ENCODE measurements at places on chromosomes 11 and 22.

GRCh38 chr11:2662430-2663299, 37.1 kb downstream of the KCNQ1OT1 start:
- no peak for DNase-seq

- peak; percentile 65 for DNase-seq
Measured at GRCh38 chr11:68312780-68313573, 586 bp downstream of the LRP5 start.

DNA sequence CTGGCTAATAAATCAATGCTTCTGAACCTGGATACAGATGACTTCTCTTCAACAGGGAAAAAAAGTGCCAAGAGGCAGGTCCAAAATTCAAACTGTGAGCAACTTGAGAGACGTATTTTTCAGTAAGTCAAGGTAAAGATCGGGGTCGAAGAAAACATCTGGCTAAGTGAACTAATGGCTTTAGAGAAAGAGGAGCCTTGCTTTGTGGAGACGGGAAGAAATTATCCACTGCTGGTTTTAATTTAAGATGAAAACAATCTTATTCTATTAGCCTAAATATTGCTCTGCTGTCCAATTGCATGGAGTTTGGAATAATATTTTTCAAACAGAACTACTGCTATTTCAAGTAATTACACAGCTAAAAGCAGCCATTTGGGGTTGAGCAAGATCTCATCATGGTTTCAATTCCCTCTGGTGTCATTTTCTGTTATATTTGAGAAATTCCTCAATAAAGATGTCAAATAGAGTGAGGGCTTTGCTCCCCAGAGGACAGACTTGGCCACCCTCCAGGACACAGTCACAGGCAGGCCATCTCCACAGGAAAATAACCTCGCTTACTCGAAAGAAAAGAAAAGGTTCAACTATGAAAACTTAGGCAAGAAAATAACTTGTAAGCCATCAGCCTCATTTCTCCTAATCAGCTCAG, 29.8 kb downstream of the SCUBE1 start:
- no peak for DNase-seq

- DNase-seq, result no peak
Measured at GRCh38 chr22:20112623-20113511, 3.0 kb upstream of the RANBP1 start.

DNA sequence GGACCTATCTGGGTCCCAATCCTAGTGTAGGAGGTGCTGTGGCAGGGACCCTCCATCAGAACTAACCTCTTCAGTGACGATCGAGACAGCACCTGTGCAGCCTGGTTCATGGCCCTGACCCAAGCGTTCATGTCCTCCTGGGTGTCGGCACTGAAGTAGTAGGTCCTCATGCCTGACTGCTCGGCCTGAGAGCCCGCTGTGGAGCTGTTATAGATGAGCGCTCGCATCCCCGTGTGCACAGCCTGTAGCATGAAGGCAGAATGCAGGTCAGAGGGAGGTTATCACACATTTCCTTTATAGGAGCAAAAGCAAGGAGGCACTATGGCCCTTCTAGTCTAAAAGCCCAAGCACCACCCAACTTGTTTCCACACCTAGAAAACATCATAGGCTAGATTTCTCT, 103.0 kb downstream of the C11orf58 start:
- no peak for DNase-seq

GRCh38 chr11:68956547-68957254, 24.1 kb downstream of the MRGPRD start:
- DNase-seq, result no peak

DNA sequence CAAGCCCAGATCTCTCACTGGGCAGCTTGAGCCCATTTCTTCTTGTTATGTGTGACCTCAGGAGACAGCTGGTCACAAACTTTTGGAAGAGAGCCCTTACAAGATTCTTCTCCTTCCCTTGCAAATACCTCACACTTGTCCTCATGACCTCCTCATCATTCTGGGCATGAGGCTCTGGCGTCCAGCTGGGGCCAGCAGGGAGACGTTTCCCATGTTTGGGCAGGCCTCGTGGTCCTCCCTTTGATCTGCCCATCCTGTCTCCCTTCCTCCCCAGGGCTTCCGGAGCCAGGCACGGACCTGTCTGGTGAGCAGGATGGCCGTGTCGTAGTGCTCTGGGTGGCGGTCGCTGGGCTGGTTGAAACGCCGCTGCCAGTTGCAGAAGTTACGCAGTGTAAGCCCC, 9.7 kb downstream of the ADAMTS8 start:
- no peak for DNase-seq

- DNase-seq, result no peak
Measured at GRCh38 chr11:132980670-132981069, 551.6 kb downstream of the OPCML start.

DNA sequence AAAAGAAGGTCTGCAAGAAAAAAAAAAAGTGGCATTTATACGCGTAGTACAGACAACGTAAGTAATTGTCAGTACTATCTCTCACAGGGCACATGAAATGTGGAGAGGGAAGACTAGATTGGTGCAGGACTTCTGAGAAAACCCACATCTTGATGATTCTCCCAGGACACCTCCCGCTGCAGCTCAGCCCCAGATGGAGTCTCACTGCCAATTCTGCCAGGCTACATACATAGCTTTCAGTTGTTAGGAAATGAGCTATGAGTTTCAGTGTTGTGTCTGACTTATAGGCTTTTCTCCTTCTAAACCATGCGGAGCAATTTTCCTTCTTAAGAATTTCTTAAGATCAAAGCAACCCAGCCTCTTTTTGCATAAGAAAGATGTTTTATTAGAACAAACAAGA, 9.6 kb downstream of the OR5A2 start:
- DNase-seq, result no peak

DNA sequence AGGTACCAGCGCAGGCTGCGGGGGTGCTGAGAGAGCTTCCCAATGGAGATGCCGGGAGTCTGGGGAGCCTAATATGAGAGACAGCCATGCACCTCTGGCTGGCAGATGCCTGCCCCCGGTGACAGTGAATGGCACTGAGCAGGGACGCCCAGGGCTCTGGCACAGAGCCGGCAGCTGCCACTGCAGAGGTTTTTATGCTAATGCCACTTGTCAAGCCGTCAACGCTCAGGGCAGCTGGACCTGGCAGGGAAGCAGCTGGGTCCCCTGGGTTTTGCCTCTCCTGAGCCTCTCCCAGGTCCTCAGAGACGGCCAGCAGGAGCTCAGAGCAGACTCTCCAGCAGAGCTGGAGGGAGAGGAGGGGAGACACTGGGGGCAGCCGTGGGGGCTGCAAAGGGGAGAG, 573.6 kb downstream of the BUD13 start:
- DNase-seq, result peak; percentile 98

DNA sequence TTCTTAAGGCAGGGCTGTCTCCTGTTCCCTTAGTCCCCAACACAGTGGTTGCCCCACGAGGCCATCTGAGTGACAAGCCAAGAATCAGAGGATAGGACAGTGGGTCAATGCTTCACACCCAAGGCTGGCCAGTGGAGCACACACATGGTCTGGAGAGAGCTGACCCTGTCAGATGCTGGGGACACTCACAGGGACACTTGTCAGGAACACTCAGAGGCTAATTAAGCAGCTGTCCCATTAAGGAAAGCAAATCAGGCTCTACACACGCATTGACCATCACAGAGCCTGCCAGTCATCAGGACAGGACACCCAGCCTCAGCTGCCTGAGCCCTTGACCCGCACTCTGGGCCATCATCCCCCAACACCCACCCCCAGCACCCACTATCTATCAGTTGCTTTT, 18.2 kb downstream of the GDPD5 start:
- no peak for DNase-seq

DNA sequence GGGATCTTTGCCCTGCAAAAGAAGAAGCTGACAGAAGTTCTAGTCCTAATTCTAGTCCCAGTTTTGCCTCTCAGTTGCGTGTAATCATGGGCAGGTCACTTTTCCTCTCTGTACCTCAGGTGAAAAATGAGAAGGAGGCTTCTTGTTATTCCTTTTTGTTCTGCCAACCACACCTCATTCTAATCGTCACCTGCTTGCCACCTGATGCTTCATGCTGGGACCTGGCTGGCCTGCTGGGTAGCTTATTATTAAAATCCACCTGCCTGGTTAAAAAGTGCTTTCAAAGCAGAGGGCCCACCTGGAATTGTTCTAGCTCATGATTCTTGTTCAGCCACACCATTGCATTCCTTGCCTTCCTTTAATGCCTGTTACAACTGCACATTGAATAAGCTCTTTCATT, 8.4 kb upstream of the ALG8 start:
- peak; percentile 63 for DNase-seq

- DNase-seq, result peak; percentile 10
Measured at GRCh38 chr11:13009921-13010748, 1.0 kb downstream of the RASSF10 start.

DNA sequence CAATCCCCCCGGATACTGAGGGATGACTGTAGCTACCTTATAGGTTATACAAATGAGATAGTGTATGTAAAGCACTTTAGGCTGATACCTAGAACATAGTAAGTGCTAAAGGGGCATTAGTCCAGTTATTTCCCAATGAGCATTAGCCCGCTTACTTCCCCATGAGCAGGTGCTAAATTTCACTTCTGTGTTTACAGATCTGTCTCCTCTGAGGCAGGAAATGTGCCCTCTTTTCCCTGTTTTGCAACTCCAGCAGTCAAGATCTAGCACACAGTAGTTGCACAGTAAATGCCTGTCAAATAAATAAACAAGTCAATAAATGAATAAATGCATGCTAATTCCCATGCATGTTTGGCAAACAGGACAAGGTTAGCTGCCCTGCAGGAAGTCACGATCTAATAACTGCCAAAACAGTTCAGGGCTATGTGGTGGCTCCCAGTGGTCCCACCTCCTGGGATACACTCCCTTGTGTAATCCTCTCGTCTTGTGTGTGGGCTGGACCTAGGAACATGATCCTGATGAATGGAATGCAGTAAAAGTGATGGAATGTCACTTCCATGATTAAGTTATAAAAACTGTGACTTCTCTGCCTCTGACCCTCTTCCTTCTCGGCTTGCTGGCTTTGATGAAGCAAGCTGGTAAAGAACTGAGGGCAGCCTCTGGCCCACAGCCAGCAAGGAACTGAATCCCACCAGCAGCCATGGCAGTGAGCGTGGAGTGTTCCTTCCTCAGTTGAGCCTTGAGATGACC, 459.0 kb downstream of the SOX6 start:
- no peak for DNase-seq

DNA sequence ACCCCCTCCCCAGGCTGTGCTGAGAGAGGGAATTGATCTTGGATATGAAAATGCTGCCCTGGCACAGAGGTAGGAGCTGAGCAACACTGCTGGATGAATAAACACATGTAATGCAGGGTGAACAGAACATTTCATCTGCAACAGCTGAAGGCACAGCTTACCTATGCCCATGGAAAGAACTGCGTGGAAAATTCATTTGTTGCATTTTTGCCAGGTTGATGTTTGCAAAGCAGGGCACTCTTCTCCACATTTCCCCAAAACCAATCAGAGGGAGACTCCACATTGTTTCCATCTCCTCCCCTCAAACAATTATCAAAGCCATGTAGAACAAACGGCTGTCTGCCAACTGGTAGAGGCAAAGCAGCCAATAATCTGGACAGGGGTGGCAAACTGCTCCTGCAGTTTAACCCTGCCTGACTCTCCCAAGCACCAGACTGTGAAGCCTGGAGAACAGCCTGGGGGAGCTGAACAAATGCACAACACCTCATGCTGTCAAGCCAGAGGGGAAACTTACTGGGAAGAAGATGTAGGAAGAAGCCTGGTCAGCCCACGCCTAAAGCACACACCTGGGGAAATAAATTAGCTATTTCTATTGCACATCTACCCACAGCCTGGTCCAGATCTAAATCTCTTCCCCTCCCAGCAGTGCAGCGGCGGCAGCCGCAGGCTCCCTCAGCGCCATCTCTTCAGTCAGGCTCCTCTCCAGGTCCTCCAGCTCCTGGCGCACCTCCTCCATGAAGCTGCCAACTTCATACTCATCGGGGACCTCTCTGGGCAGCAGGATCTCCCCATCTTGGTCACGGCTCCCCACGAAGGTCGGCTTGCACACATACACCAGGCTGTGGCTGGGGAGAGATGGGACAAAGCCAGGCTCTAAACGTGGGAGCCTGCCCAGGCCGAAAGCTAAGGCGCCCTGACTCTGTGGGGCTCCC, 44.3 kb downstream of the DKK3 start:
- DNase-seq, result no peak

DNA sequence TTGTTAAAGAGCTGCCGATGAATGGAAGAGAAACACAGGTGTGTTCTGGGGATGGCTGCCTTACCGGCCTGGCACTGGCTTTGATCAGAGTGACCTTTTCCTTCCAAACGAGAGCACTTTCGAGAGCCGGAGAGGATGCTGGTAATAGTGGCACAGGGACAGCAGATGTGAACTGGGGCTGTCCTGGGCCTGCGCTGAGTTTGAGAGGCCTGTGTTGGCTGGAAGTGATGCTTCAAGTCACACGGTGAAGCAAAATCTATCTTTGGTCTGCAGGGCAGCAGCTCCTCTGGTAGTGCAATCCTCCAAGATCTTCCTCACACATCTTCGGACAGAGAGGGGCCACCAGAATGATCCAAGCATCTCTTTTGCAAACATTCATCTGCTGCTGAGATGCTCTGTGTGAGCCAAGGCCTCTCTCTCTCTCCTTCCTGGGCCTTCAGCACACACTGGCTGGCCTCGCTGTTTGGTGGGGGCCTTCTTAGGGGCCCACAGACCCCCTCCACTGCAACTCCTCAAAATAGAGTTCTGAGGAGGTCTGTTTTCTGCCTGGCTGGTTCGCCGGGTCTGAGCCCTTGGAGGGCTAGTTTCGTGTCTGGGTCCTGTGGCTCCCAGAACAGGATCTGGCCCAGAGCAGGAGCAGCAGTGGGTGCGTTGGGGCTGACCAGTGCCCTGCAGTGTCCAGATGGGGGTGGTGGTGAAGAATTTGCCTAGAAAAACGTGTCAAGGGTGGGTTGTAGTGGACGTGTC, 6.4 kb downstream of the MPPED1 start:
- DNase-seq, result no peak

- no peak for DNase-seq
Measured at GRCh38 chr11:33582636-33583325, 117.8 kb downstream of the C11orf91 start.

DNA sequence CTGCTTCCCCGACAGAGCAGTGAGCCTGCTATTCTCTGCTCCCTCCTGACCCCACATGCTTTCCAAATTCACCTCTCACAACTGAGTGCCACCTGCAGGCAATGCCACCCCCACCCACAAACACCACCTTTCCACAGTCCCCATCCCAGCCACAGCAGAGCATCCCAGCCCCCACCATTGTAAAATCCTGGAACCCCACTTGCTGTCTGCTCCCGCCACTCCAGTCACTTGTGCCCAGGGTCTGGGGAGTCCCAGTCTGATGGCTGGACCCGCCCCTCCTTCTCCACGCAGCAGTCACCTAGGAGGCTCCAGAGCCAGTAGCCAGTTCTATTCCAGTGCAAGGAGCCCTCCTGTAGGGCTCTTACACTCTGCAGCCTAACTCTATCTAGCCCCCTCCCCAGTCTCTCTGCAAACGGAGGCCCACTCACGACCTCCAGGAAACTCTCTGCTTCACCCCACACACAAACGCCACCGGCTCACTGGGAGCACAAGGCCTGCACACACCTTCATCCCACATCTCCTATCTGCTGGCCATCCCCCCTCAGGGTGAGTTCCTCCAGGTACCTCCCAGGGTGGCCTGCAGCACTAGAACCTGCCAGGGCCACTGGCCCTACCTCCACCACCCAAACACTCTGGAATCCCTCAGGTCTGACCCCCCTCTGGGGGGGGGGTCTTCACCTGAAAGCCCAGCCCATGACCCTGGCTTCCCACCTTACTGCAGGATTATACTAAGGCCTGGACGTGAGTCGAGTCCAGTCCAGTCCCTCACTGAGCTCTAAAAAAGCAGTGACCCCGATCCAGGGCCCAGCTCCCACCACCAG, 1.4 kb downstream of the GNB1L start:
- no peak for DNase-seq

GRCh38 chr11:24515632-24516031, 18.8 kb downstream of the LUZP2 start:
- DNase-seq, result no peak

GRCh38 chr22:17999851-18000250, 24.5 kb downstream of the MICAL3 start:
- peak; percentile 36 for DNase-seq

Measured in NCI-H526 (cell line).